ENCODE measurements at places on chromosomes 3 and 15.
A peak's percentile ranks its signal among the peaks of the same experiment; 100 is the strongest.

GRCh38 chr3:64509206-64509605, 178.6 kb downstream of the ADAMTS9 start:
- DNase-seq = no peak

GRCh38 chr3:120555657-120556509, 40.3 kb upstream of the NDUFB4 start:
- no peak for DNase-seq

GRCh38 chr3:153396581-153396980, 234.6 kb downstream of the RAP2B start:
- no peak for DNase-seq

GRCh38 chr3:81022339-81022738, 739.1 kb downstream of the GBE1 start:
- DNase-seq = no peak

DNA sequence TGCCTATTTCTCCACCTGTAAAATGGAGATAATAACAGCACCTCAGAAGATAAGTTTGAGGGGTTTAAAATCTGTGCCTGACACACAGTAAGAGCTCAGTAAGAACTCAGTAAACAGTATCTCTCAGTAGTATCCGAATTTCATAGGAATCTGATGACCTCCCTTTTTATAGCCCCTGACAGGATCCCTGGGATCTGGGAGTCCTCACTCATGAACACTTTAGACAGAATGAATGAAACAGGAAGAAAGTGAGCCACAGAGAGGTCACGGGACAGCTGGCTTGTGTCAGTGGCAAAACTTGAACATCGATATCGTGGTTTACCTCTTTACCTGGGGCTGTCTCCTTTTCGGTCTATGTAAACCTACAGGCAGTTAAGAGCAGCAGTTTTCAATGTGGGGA, 51.2 kb downstream of the LRTM1 start:
- no peak for DNase-seq

- no peak for DNase-seq
Observed at GRCh38 chr3:53478921-53479664, 15.3 kb upstream of the CACNA1D start.

- no peak for DNase-seq
Observed at GRCh38 chr3:54888873-54889272, 39.0 kb downstream of the LRTM1 start.

GRCh38 chr15:60004846-60005351, 788 bp downstream of the FOXB1 start:
- DNase-seq = peak; percentile 71

- DNase-seq = no peak
Observed at GRCh38 chr3:78338405-78338804, 1298.5 kb downstream of the ROBO2 start.

DNA sequence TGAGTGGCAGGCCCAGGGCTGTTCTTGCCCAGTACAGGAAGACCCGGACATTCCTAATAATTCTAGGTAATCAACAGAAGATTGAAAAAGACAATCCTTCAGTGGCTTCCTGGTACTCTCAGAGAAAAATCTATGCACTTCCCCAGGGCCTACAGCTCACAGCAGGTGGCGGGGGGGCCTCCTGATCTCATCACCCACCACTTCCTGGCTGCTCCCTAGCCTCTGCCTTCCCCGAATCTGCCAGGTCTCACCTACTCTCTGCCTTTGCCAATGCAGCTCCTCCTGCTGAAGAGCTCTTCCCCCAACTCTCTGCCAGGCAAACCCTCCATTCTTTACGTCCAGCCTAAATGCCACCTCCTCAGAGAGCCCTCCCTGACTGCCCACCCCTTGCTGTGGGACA, 37.5 kb downstream of the EHD4 start:
- DNase-seq = peak; percentile 90

GRCh38 chr3:86087160-86087871, 903.6 kb downstream of the VGLL3 start:
- DNase-seq = no peak

GRCh38 chr15:52256366-52256765, 39.2 kb downstream of the MYO5C start:
- peak; percentile 88 for DNase-seq

- no peak for DNase-seq
Observed at GRCh38 chr3:99430348-99431134, 207.9 kb upstream of the COL8A1 start.

GRCh38 chr15:69475769-69476358, 23.2 kb downstream of the RPLP1 start:
- peak; percentile 91 for DNase-seq

DNA sequence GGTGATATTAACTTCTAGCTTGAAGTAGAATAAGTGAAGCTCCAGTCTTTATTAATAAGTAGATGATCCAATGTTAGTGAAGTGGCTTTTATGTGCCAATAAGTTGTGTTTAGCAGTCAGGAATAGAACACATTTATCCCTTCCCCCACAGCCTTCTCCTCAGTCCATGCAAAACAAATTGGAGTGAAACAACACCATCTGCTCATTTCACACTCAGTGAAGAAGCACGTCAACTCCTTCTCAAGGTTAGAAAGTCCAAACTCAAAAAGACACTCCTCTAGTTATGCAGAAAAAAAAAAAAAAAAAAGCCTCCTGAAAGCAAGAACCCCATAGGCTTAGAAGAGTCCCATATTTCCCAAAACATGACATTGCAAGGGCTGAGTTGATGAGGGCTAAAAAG, 18.0 kb upstream of the NEO1 start:
- no peak for DNase-seq

GRCh38 chr3:57078344-57078634, 17.8 kb downstream of the SPATA12 start:
- peak; percentile 66 for DNase-seq

DNA sequence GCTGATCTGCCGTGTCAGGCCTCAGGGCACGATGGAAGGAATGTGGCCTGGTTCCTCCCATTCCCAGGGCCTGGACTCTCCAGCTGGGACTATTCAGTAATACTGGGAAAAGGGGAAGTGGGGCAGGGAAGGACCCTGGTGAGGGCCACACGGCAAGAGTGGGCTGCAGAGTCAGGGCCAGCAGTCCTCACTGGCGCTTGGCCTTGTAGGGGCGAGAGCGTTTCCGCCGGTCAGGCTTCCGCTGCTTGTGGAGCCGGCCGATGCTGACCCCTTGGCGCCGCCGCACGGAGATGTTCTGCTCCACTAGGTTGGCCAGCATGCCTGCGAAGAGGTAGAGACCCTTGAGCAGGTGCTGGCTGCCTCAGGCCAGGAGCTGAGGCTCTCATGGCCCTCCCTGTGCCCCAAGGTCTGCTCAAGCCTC, 42.8 kb downstream of the SEMA3G start:
- DNase-seq = peak; percentile 60

DNA sequence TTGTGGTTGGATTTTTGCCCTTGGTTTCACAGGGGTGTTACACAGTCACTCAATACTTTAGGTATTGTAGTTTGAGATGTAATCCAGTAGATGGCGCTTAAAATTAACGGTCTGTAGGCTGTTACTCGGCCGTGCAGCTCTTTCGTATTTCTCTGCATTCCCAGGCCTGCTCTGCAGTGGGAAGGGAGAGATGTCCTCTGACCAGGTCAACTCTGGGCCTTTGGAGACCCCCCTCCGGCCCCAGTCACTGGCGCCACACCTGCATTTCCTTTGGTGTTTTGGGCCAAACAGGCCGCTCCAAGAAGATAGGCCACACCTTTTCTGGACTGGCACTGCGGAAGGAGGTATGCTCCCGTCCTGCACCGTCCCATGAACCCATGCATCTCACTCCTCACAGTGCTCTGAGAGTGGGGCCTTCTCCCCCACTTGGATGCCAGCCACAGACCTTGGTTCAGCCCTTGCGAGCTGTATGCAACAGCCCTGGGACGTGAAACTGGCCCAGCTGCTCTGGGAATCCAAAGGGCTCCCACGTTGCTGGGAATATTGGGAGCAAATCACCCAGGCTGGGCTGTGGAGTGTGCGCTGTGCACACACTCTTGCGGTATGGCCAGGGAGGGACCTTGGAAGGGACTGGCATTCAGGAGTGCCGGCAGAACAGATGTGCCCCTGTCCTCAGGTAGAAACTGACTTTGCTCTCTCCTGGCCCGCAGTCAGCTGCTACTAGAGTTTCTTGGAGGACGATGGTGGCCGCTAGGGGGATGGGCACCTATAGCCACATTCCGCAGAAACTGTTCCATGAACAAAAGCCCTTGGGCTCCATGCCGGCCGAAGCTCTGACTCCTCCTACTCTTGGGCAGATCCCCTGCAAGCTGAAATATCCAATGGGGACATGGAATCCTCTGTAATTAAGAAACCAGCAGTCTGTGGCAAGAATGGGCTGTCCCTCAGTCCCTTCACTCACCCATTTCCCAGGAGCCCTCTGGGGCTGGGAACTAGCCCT, 410.5 kb upstream of the CADM2 start:
- no peak for DNase-seq

DNA sequence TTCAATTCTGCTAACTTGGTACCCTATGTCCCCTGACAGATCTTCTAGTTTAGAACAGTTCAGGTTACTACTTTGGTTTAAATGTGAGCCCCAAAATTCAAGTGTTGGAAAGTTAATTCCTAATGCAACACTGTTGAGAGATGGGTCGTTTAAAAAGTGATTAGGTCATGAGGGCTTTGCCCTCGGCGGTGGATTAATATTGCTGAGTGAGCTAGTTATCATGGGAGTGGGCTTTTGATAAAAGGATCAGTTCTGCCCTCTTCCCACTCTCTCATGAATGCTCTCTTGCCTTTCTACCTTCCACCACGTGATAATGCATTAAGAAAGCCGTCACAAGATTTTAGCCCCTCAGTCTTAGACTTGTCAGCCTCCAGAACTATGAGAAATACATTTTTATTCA, 72.1 kb downstream of the BTLA start:
- DNase-seq = no peak

DNA sequence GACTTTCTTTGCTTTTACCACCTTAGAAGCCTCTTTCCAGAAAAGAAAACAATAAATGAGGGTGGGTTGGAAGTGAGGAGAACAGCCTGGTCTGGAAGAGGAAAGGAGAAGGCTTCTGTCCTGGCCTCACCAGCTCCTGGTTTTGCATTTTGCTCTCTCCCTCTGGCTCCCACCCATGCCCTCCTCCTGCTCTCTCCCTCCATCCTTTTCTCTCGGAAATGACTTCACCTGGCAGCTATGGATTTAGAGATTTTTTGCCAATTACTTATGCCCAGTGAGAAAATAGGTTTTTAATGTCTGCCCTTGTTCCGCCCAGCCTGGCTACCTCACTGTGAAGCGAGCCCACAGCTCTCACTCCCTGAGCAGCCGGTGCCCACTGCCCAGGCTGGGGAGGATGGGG, 77.9 kb upstream of the NTRK3 start:
- DNase-seq = no peak

GRCh38 chr15:34994925-34995324, 6.8 kb upstream of the ZNF770 start:
- no peak for DNase-seq

- no peak for DNase-seq
Observed at GRCh38 chr3:194507571-194507970, 20.8 kb upstream of the ATP13A3 start.

GRCh38 chr3:117580806-117581205, 871.2 kb downstream of the TUSC7 start:
- no peak for DNase-seq

DNA sequence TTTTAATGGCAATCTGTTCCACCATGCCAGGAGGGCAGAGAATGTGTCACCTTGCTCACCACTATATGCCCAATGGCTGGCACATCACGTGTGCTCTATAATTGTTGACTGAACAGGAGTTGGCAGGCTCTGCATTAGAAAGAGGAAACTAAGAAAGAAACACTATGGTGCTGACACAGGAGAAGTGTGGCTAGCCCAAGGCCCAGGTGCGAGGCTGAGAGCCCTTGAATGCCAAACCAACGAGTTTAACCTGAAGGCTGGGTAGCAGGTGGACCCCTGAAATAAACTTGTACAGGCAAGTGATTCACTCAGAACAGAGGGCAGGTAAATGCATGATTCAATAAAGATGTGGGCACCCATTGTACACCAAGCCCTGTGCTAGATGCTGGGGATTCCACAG, 2.4 kb downstream of the CHCHD4 start:
- no peak for DNase-seq

GRCh38 chr15:69804786-69805185, 292.9 kb downstream of the TLE3 start:
- no peak for DNase-seq

GRCh38 chr3:197023241-197023997, 6.2 kb downstream of the MELTF start:
- peak; percentile 50 for DNase-seq

DNA sequence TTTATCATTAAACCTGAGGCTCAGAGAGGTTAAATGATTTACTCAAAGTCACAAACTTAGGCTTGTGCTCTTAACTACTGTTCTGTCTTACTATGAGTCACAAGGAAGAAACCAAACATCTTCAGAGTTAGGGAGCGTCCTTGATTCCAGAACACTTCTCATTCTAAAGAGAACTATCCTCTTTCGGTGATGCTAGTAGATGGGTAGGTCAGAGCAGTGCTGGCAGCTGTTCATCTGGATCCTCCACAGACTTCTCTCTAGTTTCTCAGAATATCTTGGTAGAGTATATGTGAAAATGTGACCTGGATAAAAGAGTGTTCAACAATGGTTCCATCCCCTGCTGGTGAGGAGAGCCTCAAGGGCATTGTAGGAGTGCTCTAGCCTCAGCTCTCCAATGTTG, 3.3 kb downstream of the ARL6IP5 start:
- DNase-seq = no peak

Measured in activated effector memory CD4-positive, alpha-beta T cell treated with anti-CD3 and anti-CD28 coated beads, Interleukin-2, amount 50 U/mL, for 16 hours (primary cell).